Left kidney (tissue), 8 donors: ENCODE measurements at places on chromosomes 1 and 21. TPM values are rescaled to one million over a fixed set of nuclear protein-coding genes. Genes with fewer than 3 reads are reported as not detected.

DNA sequence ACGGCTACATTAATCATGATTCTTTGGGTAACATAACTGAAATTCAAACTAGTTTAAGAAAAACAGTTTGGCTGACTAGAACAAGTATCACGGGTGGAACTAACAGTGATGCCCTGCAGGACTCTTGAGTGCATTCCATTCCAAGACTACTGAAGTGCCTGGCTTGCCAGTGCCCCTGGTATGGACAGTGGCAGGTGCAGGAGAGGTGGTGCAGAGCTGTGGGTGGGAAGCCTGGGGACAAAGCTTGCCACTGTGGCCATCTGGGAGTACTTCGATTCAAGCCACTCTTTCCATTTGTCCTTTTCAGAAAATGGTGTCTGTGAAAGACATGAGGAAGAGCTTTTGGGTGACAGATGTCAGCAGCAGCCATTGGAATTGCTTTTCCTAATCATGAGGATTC is 166.5 kb downstream of the RRAGC start:
- DNase-seq = no peak

DNA sequence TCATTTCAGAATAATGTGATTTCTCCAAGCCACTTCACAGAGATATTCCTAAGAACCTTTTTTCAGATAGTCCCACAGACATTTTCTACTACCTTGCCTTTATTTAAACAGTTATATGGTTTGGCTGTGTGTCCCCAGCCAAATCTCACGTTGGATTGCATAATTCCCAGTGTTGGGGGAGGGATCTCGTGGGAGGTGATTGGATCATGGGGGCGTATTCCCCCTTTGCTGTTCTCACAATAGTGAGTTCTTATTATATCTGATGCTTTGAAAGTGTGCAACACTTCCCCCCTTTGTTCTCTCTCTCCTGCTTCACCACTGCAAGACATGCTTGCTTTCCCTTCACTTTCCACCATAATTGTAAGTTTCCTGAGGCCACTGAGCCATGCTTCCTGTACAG is 93.6 kb upstream of the ZNF678 start:
- DNase-seq = no peak

GRCh38 chr1:220189750-220190347 is 82.4 kb downstream of the RAB3GAP2 start:
- no peak for DNase-seq

- DNase-seq = no peak
These were observed 43.6 kb downstream of the GNB1 start for GRCh38 chr1:1847061-1847850.

The BEND5 gene
- 27.4 TPM for polyA plus RNA-seq

The KIAA0040 gene
- 18.0 TPM for polyA plus RNA-seq

DNA sequence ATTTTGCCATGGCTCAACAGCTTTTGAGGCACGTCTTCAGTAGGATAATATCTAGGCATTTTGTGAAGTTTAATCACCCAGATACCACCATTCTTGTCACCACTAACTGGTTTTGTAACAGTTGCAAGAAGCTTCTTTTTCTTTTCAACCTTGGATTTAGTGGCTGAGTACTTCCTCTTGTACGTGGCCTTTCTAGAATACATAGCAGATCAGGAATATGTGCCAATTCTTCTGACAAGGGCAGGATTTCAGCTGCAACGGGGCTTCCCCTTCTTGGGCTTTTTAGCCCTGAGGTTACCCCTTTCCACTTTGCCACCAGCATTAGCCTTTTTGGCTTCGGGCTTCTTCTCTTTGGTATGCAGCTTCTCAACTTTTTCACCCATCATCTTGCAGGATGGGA is 79.3 kb upstream of the WARS2 start:
- no peak for DNase-seq

DNA sequence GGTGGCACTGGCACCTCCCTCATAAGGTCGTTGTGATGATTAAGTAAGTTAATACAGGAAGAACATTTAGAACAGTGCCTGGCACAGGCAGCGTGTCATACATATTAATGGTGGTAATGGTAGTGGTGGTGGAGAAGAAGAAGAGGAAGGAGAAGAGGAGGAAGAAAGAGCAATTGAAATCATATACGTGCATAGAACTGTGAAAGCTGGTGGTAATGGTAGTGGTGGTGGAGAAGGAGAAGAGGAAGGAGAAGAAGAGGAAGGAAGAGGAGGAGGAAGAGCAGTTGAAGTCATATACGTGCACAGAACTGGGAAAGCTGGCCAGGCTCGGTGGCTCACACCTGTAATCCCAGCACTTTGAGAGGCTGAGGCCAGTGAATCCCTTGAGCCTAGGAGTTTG is 121.3 kb upstream of the HOOK1 start:
- DNase-seq = no peak

The CR1L gene
- polyA plus RNA-seq = 1.2 TPM

The AK4 gene
- 72.3 TPM for polyA plus RNA-seq

GRCh38 chr1:51303751-51304251 is 26.6 kb downstream of the TTC39A start:
- DNase-seq = no peak

GRCh38 chr1:50091068-50091467 is 17.7 kb upstream of the ELAVL4 start:
- no peak for DNase-seq

DNA sequence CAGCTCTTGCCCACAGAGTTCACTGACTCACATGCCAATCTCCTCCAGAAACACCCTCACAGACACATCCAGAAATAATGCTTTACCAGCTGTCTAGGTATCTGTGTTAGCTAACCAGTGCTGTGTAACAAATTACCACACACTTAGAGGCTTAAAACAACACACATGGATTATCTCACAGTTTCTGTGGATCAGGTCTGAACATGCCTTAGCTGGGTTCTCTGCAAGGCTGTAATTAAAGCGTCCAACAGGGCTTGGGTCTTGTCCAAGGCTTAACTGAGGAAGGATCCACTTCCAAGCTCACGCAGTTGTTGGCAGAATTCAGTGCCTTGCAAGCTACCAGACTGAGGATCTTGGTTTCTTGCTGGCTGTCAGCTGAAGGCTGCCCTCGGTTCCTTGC is 92.5 kb upstream of the RGS4 start:
- DNase-seq = no peak

DNA sequence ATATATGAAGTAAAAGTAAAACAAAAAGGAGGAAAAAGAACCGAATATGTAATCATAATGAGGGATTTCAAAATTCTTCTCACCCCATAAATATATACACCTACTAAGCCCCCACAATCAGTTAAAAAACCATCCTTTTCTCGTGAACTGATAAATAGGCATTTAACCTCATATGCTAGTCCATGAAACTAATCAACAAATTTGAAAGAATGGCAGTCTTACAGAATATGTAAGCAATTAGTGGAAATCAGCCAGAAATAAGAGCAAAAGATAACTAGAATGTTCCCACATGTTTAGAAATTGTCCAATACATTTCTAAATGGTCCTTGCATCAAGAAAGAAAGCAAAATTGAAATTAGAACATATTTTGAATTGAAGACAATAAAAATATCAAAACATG is 849.4 kb upstream of the CXADR start:
- no peak for DNase-seq

The OR10J1 gene
- polyA plus RNA-seq = 0.03 TPM

- DNase-seq = no peak
These were observed 987 bp downstream of the DYNLT4 start for GRCh38 chr1:44806025-44806703.

GRCh38 chr1:150332651-150333290 is 11.4 kb downstream of the PRPF3 start:
- DNase-seq = no peak

DNA sequence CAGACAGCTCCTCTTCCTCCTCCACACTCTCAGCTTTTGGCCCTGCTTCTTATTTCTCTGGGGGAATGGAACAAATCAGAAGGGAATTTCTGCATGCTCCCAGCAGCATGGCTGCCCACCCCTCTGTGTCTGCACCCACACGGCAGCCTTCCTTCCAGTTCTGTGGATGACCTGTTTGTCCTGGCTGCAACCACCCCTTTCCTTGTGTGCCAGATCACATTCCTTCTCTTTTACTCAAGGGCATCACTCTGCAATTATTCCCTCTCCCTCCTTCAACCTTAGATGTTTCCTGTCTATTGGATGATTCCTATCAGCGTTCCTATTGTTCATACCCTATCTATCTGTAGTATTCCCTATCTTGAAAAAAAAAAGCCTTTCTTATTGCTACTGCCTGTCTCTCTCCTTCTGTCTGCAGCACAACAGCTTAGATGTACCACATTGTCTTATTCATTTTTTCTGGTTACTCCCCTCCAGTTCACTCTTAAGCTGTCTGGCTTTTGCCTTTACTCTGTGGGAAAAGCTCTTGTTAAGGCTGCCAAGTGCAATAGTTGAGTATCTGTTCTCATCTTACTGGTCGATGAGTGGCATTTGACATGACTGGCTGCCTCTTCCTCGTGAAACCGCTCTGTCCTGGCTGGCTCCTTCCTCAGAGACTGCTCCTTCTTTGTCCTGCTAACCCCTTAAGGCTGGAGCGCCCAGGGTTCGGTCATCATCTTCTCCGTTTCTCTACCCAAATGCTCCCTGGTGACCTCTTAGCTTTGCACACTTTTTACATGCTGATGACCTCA is 351.1 kb downstream of the CAMTA1 start:
- DNase-seq = no peak

DNA sequence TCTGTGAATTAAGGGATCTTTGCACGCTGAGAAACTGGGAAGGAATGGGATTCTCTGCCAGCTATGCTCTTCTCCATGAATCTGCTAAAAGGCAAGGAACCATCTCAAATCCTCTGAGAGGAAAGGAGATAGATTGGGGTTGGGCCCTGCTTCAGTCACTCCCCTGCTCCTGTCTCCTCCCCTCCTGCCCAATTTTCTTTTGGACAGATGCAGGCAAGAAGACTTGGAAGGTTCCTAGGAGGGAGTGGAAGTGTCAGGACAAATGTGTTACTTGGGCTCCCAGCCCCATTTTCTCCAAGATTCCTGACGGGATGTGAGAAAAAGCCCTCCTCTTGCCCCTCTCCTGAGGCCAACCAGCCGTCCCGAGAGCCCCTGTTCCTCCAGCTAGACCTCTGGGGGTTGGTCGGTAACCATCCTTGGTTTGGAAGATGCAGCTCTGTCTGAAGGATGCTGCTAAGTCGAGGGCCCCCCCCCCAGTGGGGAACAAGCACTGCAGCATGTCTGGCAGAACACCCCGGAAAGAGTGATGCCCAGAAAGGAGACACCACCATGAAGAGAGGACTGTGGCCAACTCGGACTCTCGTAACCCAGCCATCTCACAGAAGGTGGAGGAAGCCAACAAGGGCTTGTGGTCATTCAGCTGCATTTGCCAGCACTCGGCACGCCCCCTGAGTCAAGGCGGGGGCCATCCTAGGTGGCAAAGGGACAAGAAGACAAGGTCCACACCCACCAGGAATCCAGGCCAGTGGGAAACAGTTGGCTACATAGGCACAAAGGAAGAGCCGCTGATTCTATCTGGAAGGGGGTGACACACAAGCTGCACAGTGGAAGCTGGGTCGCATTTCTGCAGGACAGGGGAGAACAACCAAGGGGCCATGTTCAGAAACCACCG is 43.7 kb downstream of the CDK18 start:
- no peak for DNase-seq

- no peak for DNase-seq
These were observed 298.1 kb upstream of the PLXNA2 start for GRCh38 chr1:208542309-208542708.

The CCDC17 gene
- 1.3 TPM for polyA plus RNA-seq

- DNase-seq = no peak
These were observed 24.1 kb upstream of the RABGAP1L start for GRCh38 chr1:174135211-174135610.

DNA sequence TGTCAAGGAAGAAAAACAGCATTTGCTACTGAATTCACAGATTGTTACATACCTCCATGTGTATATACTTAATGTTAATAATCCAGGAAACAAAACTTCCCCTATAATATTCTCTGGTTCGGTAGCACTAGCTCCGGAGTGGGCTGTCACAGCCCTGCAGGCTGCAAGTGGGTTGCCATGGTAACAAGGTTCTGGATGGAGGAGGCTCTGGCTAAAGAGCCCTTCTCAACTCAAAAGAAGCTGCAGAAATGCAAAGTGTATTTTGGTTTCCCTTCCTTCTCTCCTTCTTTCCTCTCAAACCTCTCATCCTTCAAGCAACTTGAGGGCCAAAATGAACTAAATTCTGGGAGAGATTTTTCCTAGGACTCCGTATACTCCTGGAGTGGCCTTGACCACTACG is 45.2 kb downstream of the ASTN1 start:
- no peak for DNase-seq

The ANGPTL7 gene
- 0.10 TPM for polyA plus RNA-seq

- no peak for DNase-seq
These were observed 299.1 kb upstream of the DEPDC1 start for GRCh38 chr1:68795956-68796355.
